Hematopoietic multipotent progenitor cell (in vitro differentiated cells): ENCODE measurements at places on chromosomes 16 and 17. TPM values are rescaled to one million over a fixed set of nuclear protein-coding genes. Genes with fewer than 3 reads are reported as not detected.

Gene TMEM208
- 27.5 TPM for total RNA-seq

Gene IGFBP4
- 1.3 TPM for total RNA-seq

Gene TBC1D3K
- total RNA-seq: not detected

Gene FBXW10B
- not detected for total RNA-seq

Gene GLG1
- total RNA-seq: 32.9 TPM

Gene CCL1
- not detected for total RNA-seq

Gene VMO1
- total RNA-seq: not detected

DNA sequence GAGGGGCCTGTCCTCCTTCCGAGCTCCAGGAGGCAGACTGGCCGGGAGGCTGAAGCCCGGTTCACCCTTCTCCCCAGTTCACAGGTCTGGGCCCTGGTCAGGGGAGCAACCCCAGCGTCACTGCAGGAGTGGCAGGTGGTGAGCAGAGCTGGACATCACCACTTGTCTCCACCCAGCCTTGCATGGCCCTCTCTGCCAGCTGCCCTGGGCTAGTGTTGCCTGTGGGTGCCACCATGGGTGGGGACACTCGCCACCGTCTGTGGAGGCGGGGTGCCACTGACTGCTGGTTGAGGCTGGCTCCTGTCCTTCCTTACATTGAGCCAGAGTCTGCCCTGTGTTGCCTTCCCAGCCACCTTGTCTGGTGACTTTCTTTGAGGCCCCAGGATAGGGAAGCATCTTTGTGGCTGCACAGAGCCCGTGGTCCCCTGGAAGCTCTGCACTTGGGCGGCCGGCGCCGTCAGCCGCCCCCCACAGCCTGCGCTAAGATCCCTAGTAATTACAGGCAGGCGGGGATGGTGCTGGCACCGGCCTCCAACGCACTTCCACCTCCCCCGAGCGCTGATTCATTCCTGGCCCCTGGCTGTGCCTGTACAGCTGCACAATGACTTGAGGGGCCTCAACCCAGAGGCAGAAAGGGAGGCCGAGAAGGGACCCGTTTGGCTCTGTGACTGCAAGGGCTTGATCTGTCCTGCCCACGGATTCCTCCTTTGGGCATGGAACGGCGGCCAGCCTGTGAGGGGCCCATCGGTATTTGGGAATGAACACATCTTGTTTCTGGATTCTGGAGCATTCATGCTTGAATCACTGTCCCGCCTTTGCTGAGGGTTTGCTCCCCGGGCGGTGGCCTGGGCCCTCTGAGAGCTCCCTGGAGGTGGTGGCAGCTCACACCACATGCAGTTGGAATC is 5.2 kb downstream of the BAIAP2 start:
- no peak for DNase-seq

GRCh38 chr17:28216528-28216927 is 102.5 kb upstream of the TMEM97 start:
- DNase-seq: no peak

DNA sequence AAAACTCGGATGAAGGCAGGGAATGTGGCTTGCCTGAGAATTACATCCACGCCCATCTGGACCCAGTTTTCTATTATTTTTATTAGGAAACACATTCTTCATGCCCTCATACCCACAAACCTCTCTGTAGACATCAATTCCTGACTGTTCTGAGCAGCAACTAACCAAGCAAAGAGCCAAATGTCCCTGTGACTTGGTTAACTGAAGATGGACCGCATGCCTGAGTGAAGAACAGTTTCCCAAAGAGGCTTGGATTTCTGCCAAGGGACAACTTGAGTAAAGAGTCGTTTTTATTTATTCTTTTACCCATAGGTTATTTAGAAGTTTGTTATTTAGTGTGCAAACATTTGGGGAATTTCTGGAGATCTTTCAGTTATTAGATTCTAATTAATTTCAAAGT is 259.8 kb downstream of the GRIN2A start:
- no peak for DNase-seq

DNA sequence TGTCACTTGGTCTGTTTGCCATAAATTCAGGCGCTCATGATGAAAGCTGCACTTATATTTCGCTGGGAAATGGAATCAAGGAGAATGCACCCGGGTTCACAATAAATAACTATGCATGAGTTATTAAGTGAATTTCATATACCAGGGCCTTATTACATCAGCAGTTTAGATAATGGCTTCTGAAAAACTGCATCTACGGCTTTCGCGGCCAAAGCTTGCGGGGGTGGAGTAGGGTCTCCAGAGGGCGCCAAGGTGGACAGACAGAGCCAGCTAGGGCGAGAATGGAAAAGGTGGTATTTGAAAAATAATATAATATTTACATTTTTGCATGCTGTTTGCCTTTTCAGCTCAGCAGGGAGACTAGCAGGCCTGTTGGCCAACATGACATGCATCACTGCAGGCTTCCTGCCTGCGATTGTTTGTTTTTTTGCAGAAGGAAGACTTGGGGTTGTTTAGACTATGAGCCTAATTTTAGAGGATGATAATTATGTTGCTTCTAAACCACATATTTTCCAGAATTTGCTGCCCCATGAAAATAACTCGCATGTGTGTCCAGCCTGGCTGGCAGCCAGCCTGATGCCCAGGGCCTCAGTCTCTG is 173.8 kb upstream of the IRX3 start:
- no peak for DNase-seq

DNA sequence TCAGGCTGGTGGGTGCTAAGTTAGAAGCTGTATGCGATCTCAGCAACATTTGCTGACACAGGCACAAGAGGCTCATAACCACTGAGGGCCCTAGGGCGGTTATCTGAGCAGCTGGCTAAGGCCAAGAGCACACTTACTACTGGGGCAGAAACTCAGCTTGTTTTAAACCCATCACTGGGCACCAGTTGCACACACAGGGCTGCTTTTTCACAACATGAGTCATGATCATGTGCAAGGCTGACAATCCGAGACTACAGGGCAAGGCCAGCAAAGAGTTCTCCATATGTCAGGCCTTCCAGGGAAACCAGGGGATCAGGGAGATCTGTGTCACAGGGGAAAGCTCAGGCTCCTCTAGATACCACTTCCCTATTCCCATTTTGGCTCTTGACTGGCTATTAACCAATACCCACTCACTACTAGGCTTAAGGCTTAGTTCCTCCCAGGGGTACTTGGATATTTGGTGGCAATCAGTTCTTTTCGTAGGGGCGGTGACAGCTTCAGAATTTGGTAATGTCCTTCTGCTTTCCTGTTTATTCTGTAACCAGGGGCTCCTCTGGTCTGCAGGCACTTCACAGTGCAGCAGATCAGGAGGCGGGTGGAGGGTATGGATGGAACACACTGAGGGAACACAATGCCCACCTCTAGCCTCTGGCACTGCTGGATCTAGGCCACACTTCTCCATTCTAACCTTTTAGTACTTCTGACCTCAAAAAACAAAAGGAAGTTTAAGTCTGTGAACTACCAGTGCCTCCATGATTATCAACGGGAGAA is 44.9 kb upstream of the ERN1 start:
- DNase-seq: no peak

- DNase-seq: no peak
Measured at GRCh38 chr16:60061396-60061795, 1327.3 kb upstream of the GOT2 start.

GRCh38 chr16:69939821-69940585 is 11.1 kb upstream of the CLEC18A start:
- DNase-seq: no peak

GRCh38 chr16:369866-370436 is 387 bp downstream of the MRPL28 start:
- no peak for DNase-seq

GRCh38 chr16:84087001-84087400 is 29.7 kb downstream of the MBTPS1 start:
- DNase-seq: no peak
